ENCODE measurements at places on chromosomes 13 and 19.
A peak's percentile ranks its signal among the peaks of the same experiment; 100 is the strongest.

- DNase-seq, result no peak
Measured at GRCh38 chr13:47798906-47799305, 202.2 kb downstream of the SUCLA2 start.

DNA sequence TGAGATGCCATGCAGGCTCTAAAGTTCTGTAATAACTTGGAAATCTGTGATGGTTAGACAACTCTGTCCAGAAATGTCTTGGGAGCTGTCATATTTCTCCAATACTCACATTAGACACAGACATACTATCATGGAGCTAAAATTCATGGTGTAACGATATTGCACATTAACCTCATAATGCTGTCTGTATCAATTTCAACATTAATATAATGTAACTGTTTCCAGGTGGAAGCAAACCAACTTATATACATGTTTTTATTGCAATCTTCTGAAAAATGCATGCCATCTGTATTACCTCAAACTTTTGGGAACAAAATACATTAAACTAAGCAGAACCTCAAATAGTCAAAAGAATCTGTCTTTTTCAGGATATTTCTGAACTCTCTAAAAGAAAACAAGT is 14.7 kb upstream of the SPART start:
- no peak for DNase-seq

- DNase-seq, result no peak
Measured at GRCh38 chr13:64266024-64266423, 2850.4 kb upstream of the PCDH20 start.

DNA sequence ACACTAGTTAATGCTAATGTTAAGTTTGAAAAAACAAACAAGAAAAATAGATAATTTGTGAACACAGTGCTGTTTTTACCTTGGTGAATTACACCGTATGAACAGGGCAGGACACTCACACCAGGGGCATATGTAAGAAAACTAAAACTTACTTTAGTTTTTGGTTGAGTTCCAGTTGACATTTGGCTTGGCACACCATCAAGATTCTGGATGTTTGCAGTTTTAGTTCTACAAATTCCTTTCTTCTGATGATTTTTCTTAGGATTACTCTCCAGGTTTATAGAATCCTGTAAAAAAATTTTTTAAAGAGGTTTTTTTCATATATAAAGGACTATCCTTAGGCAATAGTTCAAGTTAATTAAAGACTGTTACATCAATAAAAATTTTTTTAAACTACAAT is 238.5 kb upstream of the STARD13 start:
- DNase-seq, result peak; percentile 65

GRCh38 chr19:1647501-1648458 is 4.6 kb downstream of the TCF3 start:
- DNase-seq, result no peak

GRCh38 chr13:33571618-33572017 is 246.3 kb upstream of the RFC3 start:
- DNase-seq, result no peak

DNA sequence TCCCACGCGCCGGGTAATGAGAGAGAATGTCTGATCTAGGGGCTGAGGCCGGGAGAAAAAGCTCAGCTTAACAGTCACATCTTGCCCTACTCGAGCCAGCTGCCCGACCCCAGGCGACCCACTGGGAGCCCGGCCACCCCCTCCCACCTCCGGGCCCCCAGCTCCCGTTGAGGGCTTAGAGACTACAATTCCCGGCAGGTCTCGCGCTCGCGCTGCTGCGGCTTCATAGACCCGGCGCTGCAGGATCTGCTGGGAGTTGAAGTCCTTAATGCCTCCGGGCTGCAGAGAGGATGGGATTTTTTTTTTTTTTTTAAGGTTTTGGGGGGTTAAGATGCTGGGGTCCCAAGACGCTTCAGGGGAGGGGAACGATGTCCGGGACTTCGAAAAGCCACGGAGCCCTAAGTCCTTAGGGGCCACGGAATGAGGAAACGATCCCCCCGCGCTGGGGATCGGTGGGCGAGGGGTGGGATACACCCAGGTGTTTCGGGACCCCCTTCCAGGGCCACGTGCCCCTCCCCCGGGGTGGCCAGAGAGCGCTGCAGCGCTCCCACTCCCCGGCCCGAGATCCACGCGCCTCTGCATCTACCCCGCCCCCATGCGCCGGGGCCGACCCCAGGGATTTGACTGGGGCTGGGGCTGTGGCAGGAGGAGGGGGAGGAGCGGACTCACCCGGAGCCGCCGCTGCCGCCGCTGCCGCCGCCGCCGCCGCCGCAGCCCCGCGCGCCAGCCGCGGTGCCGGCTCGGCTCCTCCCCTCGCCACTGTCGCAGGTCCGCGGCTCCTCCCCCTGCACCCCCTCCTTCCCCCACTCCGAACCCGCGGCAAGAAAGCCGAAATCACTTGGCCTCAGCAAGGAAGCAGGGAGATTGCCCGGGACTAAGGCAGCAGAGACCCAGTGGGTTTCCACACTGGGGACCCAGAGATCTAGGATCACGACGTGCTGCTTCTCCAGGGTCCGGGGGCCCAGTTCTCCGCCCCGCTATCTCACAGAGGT is at the start of gene SYT3:
SYT3 (minus strand) TSS at position 761 of the 992 bp plus-strand sequence. CDS start 2,470 bp downstream, outside the sequence.
- no peak for DNase-seq

- no peak for DNase-seq
Measured at GRCh38 chr13:109494925-109495369, 291.4 kb downstream of the IRS2 start.

- no peak for DNase-seq
Measured at GRCh38 chr13:94296471-94296870, 183.0 kb downstream of the DCT start.

DNA sequence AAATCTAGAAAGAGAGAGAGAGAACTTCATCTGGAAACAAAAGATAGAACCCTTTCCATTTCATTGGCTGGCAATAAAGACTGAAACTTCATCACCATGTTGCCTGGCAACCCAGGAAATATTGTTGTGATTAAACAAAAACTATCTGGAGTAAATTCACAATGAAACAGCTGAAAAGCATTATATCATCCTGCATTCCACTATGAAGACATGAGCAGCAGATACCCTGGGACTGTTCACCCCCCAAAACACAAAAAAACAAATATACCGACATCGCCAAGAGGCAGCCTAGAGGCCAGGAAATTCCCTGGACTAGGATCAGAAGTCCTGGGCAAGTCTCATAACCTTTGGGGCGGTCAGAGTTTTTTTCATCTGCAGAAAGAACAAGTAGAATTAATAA is 158.3 kb downstream of the FOXO1 start:
- DNase-seq, result no peak

GRCh38 chr19:13092606-13093235 is 9.9 kb downstream of the LYL1 start:
- DNase-seq, result no peak

- no peak for DNase-seq
Measured at GRCh38 chr19:57099199-57099661, 20.6 kb upstream of the USP29 start.

GRCh38 chr13:78714717-78715116 is 55.8 kb upstream of the OBI1 start:
- DNase-seq, result no peak

DNA sequence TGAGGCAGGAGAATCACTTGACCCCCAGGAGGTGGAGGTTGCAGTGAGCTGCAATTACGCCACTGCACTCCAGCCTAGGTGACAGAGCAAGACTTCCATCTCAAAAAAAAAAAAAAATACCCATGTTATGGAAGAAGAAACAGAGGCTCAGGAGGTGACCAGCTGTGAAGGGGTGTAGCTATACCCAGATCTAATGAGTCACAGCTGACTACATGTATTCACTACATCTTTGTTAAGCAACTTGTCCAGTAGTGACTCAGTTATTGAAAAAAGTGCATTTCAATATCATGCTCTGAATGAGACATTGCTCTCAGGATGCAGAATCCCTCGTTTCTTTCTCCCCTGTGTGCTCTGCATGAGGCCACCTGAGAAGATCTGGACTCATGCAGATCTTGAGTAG is 16.1 kb upstream of the SPART start:
- DNase-seq, result no peak

- DNase-seq, result no peak
Measured at GRCh38 chr19:45470762-45471081, 2.9 kb downstream of the FOSB start.

DNA sequence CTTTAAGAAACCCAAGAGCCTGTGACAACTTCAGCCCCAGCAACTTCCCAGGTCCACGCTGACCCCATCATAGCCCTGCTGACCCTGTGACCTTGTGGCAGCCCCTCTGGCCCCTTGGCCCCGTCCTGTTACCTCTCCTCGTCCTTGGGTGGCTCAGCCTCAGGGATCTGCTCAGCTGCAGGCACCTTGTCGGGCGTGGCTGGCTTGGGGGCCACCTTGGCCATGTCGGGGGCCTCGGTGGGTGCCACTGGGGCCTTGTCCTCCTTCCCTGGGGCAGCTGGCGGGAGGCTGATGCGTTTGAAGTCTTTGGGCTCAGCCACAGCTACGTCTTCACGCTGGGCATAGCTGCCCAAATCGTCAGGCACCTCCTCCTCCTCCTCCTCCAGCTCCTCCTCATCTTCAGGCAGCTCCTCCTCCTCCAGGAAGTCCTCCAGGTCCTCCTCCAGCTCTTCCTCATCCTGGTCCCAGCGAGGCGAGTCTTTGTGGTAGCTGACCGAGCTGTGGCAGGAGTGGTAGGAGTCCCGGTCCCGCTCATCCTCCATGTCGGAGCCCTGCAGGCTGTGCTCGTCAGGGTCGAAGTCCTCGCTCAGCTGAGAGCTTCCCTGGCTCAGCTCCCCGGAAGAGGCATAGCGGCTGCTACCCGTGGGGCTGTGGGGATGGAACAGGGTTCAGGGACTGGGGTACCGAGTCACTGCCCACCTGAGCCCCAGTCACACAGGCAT is 32.2 kb downstream of the UNC13A start:
- no peak for DNase-seq

- DNase-seq, result no peak
Measured at GRCh38 chr19:51084505-51084904, 1.8 kb upstream of the KLK14 start.

DNA sequence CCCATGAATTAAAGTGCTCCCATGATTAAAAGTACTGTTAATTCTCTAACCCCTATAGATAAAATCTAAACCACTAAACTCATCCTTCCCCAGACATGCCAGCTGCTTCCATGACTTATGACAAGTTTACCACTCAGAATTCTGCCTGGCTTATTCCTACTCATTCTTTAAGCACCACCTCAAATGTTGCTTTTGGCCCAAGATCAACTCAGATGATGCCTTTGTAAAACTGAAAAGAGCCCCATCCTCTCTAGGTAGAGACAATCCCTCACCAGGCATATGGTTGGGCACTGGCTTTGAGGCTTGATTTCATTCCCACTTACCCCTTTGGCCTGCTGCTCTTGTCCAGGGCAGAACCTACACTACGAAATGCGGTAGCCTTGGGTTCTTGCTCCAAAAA is 250.0 kb downstream of the DNAJC15 start:
- no peak for DNase-seq

DNA sequence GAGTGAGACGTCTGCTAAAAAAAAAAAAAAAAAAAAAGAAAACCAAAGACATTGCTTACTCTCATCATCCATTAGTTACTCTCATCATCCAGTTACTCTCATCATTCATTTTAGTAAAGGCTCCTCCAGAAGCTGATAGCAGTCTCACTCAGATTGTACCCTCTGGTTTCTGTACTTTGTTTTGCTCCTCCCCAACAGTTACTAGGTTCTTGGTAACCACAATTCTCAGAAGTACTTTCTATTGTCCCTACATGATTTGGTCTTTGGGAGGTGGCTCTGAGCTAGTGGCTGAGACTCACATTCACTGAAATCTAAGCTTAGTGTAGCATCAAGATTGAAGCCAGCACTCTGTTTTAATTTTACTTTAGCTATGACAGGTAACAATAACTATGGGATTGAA is 14.3 kb downstream of the ERICH4 start:
- no peak for DNase-seq

DNA sequence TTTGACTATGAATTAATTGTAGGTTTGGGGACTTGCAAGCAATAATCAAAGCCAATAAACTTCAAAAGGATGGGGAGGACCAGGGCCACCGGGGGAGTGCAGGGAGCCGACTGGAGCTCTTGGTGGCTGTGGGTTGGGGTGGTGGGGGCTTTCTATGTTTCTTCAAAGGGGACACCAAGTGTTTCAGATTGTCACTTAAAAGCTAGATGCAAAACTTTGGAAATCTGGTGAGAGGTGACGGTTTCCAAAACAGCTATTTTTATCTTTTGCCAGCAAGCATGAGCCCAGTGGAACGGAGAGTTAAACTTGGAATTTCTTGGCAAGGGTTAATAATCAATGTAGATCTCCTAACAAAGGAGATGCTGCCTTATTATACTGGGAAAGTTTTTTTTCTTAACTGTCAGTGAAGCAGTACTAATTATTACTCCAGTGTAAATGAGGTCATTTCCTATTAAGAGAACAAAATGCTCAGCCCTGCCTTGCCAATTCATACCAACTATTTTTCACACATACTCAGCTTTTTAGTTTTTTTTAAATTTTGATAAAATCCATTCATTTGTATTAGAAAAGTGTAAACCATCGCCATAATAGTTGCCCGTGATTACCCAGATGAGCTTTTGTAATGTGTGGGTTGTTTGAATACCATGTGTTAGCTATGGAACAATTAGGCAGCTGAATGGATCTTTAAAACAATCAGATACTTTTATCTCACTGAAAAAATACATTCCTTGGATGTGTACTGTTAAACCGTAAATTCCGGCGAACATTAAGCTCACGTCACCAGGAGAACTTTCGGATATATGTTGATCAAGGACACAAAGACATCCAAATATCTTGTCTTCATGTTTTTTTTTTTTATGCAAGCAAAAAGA is 95.9 kb upstream of the ZNF536 start:
- DNase-seq, result no peak

DNA sequence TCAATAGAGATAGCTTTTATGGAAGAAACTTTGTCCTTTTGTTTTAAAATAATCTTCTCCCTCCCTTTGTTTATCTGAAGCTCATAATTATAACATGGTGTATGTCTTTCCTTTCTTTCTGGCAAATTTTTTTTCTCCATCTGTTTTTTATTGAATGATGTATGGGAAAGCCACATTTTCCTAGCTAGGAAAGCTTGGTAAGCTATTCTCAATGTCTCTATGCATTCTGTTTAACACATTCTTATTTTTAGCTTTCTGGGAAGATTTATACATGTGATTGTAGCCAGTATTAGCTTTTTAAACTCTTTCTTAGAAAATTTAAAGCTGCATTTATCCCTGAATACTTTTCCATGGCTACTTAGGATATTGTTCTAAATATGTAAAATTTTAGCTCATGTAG is 124.9 kb upstream of the CSNK1A1L start:
- no peak for DNase-seq

DNA sequence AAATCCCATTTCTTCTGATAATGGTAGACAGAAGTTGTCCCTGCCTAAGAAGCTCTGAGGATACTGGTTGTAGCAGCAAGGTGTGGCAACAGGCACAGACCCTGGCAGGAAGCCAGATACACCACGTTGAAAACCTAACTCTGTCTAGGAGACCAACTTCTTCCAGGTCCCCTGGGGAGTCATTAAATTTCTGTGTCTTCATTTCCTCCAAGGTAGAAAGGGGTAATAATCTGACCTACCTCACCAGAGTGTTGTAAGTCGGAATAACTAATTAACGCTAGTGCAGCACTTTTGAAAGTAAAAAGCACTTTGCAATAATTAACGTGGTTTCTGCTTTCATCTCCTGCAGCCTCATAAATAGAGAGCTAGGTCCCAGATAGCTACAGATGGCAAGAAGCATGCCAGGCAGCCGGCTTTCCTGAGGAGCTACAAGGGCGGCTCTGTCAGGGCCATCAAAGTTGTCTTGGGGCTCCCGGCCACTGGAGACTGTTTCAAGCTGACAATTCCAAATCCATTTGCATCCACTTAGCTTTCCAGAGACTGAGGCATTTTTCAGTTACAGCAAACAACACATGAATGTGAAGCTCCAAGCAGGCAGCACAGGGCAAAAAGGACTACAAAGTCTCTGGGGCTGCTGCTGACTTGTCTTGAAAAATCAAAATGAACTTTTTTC is 176.2 kb downstream of the FOXO1 start:
- no peak for DNase-seq
